ENCODE measurements at places on chromosomes 2 and 18.
A peak's percentile ranks its signal among the peaks of the same experiment; 100 is the strongest.

- no peak for ATAC-seq
Observed at GRCh38 chr2:48829036-48829435, 73.5 kb upstream of the LHCGR start.

GRCh38 chr2:118492335-118492734 lies 355.1 kb downstream of the EN1 start:
- ATAC-seq: no peak

DNA sequence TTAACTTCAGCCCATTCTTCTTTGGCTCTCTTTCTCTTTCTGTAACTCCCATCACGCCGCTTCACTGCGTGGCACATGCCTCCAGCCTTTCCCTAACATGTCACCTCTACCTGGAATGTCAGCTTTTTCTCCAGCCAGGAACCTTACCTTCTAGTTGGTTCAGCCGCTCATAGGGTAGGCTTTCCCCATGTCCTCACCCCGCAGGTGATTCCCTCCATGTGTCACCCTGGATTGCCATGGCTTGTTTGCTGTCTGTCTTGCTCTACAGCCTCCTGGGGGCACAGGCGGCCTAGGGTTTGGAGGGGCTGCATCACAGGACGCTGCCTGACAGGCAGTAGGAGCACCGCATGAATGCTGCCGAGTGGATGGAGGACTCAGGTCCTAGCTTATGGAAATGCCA lies 39.2 kb downstream of the ARHGEF4 start:
- no peak for ATAC-seq

- ATAC-seq: no peak
Observed at GRCh38 chr2:71190656-71191569, 36.0 kb downstream of the PAIP2B start.

GRCh38 chr2:113213061-113213930 lies 39.5 kb downstream of the PSD4 start:
- no peak for ATAC-seq

DNA sequence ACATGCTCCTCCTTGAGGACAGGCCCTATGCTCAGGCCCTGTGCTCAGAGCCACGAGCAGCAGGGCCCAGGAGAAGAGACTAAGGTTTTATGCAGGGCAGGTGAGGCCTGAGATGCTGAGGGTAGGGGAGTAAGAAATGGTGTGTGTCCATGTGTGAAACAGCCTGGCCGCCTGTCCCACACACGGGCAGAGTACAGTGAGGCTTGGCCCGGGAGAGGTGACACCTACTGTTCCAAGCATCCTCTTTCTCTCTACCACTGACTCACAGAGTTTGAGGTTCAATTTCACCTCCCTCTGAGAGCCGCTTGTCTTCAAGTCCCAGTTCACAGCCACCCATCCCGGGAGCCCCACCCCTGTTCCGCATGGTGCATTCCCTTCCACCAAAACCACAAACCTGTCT lies 54.1 kb downstream of the ADNP2 start:
- no peak for ATAC-seq

GRCh38 chr2:210818473-210818872 lies 262.1 kb downstream of the CPS1 start:
- no peak for ATAC-seq

GRCh38 chr2:124879640-124880039 lies 854.6 kb downstream of the CNTNAP5 start:
- ATAC-seq: no peak

GRCh38 chr2:60148716-60149115 lies 404.7 kb downstream of the BCL11A start:
- no peak for ATAC-seq

DNA sequence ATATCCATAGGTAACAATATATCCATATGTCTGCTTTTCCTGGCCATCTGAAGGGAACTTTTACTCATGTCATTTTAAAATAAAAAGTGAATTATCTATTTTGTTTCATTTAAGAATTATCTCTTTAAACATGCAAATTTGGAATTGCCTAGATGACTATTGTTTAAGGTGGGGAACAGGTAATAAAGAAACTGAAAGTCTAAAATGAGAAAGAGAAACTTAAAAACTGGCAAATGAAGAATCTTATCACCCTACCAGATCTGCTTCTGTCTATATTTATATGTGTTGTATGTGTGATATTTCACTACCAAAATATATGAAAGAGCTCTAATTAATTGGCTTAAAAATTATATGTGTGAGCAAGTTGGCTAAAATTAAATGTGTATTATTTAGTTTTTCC lies 243.2 kb upstream of the KCNH7 start:
- no peak for ATAC-seq

DNA sequence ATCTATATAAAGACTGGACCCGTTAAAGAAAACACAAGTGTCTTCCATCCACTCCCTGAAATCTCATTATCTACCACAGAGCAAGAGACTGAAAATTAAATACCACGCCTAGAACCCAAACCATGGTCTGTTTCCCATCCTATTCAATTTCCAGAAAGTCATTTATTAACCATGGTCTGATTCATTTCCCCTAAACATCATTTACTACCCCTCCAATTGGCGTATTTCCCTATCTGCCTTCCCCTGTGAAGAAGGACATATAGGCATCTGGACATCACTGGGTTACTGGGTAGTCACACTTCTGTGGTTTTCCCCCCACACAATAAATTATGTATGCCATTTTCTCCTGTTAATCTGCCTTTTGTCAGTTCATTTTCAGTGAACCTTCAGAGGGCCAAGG lies 30.8 kb downstream of the CCDC93 start:
- no peak for ATAC-seq

- no peak for ATAC-seq
Observed at GRCh38 chr18:44386401-44386800, 294.3 kb upstream of the SETBP1 start.

DNA sequence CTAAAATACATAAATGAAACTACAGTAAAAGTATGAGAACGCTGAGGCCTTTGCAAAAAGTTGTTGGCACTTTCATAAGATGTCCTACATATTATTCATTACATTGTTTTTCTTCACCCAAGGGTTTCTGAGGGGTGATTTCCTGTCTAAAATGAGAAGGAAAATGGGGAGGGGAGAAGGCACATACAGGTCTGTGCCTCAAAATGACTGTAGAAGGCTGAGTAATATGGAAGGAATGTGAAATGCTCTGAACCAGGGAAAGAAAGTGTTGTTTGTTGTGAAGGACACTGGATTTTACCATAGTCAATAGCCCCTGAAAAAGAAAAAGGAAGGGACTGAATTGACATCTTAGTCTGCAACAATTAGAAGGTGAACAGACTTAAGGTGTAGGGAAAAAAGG lies 99.5 kb upstream of the RNF152 start:
- no peak for ATAC-seq

- ATAC-seq: no peak
Observed at GRCh38 chr2:76556018-76556417, 845.3 kb upstream of the GCFC2 start.

DNA sequence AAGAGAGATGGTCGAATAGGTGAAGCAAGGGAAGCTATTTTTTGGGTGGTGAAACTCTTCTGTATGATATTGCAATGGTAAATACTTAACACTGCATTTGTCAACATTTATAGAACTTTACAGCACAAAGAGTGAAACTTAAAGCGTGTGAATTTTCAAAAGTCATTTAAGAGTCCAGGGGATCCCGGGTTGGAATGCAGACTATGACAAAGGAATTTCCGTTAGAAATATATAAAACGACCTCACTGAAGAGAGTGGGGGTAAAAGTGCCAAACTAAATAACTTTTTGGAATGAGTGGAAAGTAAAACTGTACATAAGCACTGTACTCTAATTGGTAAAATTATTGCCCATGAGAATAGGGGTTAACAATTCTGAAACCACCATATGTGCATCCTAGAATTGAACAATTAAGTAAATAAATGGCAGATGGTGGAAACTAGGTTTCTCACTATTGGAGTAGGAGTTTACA lies 191.0 kb upstream of the FN1 start:
- ATAC-seq: no peak

GRCh38 chr18:29171892-29172755 lies 995.2 kb upstream of the CDH2 start:
- ATAC-seq: no peak

GRCh38 chr2:98498703-98499440 lies 54.2 kb downstream of the INPP4A start:
- ATAC-seq: no peak

- no peak for ATAC-seq
Observed at GRCh38 chr2:135169900-135170753, 118.0 kb downstream of the RAB3GAP1 start.

DNA sequence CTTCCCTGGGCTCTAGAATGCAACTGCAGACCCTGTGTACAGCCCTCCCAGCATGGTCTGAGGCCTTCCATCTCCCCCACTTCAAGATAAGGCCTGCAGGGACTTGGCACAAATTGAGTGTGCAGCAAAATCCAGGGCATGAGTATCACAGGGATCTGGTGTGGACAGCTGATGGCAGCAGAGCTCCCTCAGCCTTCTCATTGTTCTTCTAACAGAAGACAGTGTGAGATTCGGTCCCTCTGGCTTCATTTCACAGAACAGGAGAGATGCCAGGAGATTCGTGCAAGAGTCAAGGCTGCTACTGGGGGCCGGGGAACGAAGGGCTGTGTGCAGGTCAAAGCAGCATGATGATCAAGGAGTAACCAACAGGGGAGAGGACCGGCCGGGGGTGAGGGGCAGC lies 85.8 kb downstream of the UXS1 start:
- ATAC-seq: peak; percentile 43

DNA sequence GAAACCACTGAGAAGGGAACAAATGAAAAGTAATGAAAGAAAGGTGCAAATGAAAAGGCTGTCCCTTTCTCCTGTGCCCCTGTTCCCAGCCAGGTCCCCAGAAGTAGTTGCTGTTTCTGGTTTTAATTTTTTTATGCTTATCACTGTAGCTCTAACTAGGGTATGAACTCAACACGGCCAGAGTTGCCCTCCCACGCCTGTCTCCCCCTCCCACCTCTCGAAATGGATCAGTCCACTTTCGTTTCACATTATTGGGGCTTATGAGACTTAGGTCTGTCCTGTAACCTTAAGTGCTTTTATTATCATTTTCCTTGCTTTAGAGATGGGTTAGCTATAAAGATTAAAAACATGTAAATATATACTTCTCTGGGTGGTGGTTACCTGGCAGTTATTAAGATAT lies 8.6 kb downstream of the RBFA start:
- ATAC-seq: no peak

GRCh38 chr2:218860950-218861381 lies 1.4 kb downstream of the WNT6 start:
- no peak for ATAC-seq

GRCh38 chr18:77069482-77069881 lies 63.1 kb downstream of the MBP start:
- no peak for ATAC-seq

GRCh38 chr2:102764083-102764482 lies 2.3 kb downstream of the TMEM182 start:
- ATAC-seq: no peak

- ATAC-seq: peak; percentile 8
Observed at GRCh38 chr18:9174302-9174701, 37.7 kb downstream of the ANKRD12 start.

GRCh38 chr18:75066936-75067335 lies 142.0 kb downstream of the PTGR3 start:
- no peak for ATAC-seq

DNA sequence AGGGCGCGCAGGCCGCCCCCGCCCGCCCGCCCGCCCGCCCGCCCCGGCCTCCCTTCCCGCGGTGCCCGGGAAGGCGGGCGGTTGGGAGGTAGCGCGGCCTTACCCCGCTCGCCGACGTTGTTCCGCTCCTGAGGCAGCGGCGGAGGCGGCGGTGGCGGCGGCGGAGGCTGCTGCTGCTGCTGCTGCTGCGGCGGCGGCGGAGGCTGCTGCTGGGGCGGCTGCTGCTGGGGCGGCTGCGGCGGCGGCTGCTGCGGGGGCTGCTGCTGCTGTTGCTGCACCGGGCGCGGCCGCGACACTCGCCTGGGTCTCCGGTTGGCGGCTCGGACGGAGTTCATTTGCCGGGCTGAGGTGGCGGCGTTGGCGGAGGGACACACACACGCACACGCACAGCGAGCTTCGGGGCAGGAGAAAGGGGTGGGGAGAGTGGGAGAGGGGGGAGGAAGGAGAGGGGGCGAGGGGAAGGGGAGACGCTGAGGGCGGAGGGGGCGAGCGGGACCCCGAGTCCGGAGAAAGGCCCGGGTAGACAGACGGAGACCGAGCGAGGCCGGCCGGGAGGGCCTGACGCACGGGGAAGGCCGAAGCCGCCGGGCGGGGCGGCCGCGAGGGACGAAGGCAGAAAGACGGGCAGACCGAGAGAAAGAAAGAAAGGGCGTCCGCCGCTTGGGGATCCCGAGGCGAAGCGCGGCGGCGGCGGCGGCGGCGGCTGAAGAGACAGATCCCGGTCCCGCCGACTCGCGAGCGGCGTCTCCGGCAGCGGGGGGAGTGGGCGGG lies 727 bp downstream of the FBXO11 start:
- ATAC-seq: peak; percentile 11

GRCh38 chr2:12921321-12921720 lies 204.6 kb downstream of the TRIB2 start:
- no peak for ATAC-seq

GRCh38 chr2:176561706-176562105 lies 292.5 kb downstream of the MTX2 start:
- no peak for ATAC-seq

GRCh38 chr2:69781321-69782248 lies 39.7 kb downstream of the ANXA4 start:
- peak; percentile 60 for ATAC-seq

All from esophagus mucosa (tissue), 1 donor.